ENCODE measurements at places on chromosomes 7 and 10. TPM values are rescaled to one million over a fixed set of nuclear protein-coding genes. Genes with fewer than 3 reads are reported as not detected.

DNA sequence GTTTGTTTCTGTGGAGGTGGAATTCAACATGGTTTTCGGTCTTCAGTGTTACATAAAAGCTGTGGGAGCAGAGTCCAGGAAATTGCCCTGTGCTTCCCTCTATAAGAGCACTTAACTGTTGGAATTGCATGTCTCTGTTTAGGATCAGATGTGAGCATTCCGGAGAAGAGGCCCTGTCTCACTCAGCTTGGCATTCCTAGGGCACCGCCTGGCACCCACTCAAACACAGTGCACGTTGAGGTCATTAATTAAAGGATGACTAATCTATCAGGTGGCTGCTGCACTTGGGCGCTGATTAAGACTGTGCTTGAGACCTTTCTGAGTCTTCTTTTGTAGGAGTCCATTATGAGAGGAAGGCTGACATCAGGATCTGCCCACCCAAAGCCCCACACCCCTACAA is 82.8 kb upstream of the VIPR2 start:
- no peak for DNase-seq

DNA sequence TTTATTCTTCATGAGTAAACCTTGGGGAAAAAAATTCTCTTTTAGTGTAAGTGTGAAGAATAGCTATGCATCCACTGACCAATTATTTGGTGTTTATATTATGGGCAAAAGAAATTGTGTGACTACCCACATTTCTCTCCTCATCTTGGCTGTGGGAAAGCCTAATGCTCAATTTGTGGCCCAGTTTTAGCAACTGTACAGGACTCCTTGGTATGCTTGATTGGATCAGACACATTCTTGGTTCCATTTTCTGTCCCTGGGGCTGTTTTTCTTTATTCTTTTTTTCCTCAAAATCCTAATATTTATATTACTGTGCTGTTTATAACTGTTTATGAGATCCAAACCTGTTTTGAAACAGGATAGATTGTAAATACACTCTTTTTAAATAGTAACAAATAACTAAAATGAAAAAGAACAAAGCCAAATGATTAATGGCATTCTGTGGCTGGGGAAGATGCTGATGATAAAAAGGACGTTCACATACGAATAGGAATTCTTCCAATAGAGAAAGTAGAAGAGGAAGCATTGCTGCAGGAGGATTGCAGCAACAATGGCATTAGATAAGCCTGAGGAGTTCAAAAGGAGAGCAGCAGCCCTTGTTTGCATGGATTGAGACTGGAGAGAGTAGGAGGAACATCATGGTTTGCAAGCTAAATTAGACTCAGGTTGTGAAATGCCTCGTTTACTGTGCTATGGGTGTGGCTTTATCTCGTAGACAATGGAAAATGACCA is 580.5 kb downstream of the INHBA start:
- no peak for DNase-seq

- DNase-seq = no peak
These were observed 494.6 kb upstream of the KLF6 start for GRCh38 chr10:4279655-4280054.

DNA sequence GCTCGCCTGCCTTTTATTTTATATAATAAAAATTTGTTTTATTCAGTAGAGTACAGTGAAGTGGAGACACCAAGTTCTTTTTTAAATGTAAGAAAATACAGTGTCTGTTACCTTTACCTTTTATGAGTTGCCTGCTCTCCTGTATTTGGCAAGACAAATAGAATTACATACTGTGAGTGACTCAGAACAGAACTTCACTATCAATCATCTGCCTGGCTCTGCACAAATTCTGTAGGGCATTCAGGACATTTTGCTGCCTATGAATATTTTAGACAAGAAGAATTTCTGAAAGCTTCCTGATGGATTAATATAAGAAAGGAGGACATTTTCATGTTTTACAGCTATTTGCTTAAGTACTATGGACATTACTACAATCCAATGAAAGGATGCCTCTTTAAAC is 135.4 kb upstream of the PHF14 start:
- DNase-seq = no peak

- DNase-seq = no peak
These were observed 18.5 kb upstream of the DLX6 start for GRCh38 chr7:96986901-96987300.

DNA sequence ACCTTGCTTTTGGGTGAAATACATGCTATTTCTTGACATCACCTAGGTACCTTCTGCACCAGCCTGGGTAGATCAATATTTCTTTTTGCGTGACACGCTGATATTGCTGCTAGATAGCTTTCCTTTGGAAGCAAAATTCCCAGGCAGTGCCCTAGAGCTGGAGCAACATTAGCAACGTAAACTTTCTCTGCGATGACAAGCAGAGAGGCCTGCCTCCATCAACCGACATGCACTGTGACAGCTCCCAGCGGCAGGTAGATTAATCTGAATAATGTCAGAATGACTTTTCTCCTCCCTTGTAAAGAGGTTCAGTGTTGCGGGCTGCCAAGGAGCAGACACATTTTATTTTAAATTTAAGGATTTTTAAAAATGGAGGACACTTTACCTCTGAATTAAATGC is 307.4 kb downstream of the GALNT17 start:
- DNase-seq = no peak

DNA sequence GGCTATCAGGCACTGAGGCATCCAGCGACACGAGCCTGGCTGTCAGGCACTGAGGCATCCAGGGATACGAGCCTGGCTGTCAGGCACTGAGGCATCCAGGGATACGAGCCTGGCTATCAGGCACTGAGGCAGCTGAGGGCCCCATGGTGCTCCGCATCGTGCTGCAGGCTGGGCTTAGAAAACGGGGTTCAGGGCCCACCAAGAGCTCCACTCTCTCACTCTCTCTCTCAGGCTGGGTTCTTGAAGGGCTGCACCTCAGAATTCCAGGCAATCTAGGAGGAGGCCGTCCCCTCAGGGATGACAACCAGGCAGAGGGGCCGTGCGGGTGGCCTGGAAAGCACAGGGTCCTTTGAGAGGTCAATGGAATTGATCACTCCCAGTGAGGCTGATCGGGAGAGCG is 69.0 kb downstream of the CFAP46 start:
- no peak for DNase-seq

GRCh38 chr10:96299383-96299782 is 4.9 kb upstream of the DNTT start:
- DNase-seq = no peak

DNA sequence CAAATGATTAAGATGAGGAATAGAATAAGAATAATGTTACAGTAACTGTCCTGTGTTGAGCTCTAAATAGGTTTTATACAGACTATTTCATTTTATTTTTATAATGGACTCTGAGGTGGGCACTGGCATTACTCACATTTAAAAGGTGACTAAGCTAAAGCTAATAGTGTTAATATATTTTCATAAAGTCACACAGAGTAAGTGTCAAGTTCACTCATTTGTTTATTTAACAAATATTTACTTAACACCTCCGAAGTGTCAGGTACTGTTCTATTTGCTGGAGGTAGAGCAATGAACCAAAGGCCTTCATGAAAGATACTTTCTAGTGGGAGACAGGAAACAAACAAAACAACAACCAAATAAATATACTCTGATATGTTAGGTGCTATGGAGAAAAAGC is 44.0 kb downstream of the ASB4 start:
- no peak for DNase-seq

CLDN3 gene
- not detected for polyA plus RNA-seq

OGDHL gene
- polyA plus RNA-seq = 0.16 TPM

HOXA11 gene
- 34.0 TPM for polyA plus RNA-seq

STK31 gene
- not detected for polyA plus RNA-seq

ECHS1 gene
- 41.7 TPM for polyA plus RNA-seq

All from BJ (cell line).